ENCODE measurements at places on chromosomes 6 and 20.
A peak's percentile ranks its signal among the peaks of the same experiment; 100 is the strongest.

DNA sequence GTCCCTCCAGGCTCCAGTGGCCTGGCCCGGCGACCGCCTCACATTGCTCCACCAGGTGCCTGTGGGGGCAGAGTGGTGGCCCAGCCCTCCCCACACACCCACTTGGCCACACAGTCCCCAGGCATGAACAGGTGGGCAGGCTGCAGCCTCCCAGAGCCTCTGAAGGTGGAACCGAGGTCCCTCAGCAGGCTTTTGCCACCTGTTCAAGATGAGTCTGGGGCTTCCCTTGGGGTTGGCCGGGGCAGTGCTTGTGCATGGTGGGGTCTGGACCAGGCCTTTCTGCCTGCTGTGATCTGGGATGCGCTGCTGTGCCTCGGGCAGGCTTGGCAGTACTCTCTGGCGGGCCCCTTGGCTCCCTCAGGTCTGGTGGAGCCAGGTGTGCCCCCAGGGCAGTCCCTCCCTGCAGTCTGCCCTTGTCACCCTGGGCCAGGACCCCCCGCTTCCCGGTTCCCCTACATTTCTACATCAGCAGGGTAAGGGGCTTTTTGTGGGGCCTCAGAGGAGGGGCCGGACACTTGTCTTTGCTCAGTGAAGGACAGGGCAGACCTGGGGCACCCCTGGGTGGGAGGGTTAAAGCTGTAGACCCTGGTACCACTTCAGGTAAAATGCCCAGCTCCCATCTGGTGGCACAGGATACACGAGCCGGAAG, 2.7 kb upstream of the COL9A3 start:
- no peak for DNase-seq

- DNase-seq, result no peak
These were observed 14.0 kb upstream of the MAP7 start for GRCh38 chr6:136564180-136564579.

GRCh38 chr6:43378631-43379030, 9.2 kb upstream of the ZNF318 start:
- no peak for DNase-seq

GRCh38 chr20:56848561-56848960, 219.5 kb downstream of the TFAP2C start:
- no peak for DNase-seq

- no peak for DNase-seq
These were observed 38.7 kb downstream of the MAP3K5 start for GRCh38 chr6:136753624-136754023.

- DNase-seq, result no peak
These were observed 26.4 kb upstream of the ADRM1 start for GRCh38 chr20:62276439-62276838.

DNA sequence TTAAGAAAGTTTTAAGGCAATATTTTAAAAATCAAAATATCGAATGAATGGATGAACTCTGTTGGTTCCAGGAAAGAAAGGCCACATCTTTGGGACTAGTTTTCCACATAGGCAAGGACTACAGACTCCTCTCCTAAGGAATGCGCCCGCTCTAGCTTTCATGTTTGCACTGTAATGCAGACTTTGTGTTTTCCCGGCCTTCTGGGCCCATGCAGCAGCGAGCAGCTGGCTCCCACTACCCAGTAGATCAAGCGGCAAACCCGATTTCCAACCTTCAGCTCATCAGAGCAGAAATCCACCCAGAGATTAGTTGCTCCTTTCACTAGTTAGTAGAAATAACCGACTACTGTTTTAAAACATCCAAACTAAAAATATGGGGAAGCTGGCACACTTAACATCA, 27.7 kb downstream of the OVOL2 start:
- DNase-seq, result no peak

DNA sequence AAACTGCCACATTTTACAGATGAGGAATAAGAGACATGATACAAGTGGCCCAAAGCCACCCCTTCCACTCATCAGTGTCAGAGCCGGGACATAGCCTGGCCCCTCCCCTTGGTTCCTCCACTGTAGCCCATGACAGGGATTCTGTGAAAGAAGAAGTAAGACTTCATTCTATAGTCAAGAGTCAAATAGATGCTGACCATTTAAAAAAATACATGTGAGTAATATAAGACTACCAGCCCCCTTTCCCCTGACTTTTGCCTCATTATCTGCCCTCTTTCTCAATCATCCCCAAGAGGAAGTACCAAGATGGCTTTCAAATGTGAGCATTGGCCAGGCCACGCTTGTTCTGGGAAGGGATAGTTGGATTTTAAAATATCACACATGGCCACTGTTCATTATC, 57.8 kb upstream of the TAB2 start:
- DNase-seq, result no peak

DNA sequence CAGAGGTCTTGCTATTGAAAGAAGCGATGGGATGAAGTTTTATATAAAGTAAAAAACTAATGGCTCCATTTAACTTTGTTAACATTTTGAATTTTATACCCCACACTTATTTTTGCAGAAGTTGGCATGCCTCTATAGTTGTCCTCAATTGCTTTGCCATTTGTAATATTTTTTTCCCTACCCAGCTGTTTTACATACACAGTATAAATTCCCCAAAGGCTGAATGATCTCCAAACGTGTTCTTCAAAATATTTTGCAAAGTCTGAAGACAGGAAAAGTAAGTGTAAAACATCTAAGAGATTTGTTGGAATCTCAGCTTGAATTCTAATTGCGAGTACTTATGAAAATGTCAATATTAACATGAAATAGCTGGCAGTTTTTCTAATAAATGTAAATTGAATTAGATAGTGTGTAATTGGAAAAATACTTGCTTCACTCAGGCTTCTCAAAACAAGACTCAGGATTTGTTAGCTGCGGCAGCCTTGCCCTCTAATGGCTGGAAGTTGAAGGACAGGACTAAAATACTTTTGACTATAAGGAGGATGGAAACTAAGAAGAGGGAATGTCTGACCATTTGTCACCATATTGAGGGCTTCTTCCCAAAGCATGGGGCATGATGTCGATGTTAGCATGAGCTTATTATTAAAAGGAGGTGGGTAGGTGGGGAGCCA, 226.8 kb downstream of the UST start:
- no peak for DNase-seq

GRCh38 chr6:136886091-136886490, 36.0 kb upstream of the SLC35D3 start:
- no peak for DNase-seq

DNA sequence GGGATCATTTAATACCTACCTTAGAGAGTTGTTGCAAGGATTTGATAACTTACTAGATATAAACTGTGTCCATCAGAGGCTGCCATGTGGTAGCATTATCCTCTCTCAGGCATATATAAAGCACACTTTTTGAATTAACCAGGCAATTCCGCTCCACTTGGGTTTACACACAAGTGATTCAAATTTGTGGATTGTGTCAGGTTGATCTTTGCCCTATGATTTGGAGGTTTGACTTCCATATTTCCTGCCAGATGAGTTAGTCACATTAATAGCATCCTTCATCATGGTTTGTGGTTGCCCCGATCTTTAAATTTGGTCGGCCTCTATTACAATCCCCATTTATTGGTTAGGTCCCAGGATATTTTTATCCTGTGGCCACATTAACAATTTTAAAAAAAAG, 44.8 kb upstream of the CTAGE9 start:
- DNase-seq, result no peak

DNA sequence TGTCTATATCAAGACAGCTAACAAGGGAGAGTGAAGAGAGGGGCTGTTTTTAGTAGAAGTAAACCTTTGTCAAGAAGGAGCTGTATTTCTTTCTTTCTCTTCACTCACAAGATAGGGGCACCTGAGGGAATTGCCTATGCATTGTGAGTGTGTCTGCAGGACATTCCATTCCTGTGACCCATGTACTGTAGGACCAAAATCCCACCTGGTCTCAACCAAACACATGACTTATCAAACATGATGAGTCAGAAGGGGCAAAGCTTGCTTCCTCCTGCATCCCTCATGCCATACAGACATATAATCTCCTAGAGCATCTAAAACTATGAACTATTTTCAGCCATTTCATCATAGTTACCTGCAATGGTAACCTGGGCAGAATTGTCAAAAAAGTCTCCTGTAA, 21.8 kb downstream of the PKHD1 start:
- no peak for DNase-seq

- no peak for DNase-seq
These were observed 39.0 kb downstream of the PYGB start for GRCh38 chr20:25286917-25287316.

GRCh38 chr6:7562769-7563168, 21.3 kb downstream of the DSP start:
- DNase-seq, result no peak

DNA sequence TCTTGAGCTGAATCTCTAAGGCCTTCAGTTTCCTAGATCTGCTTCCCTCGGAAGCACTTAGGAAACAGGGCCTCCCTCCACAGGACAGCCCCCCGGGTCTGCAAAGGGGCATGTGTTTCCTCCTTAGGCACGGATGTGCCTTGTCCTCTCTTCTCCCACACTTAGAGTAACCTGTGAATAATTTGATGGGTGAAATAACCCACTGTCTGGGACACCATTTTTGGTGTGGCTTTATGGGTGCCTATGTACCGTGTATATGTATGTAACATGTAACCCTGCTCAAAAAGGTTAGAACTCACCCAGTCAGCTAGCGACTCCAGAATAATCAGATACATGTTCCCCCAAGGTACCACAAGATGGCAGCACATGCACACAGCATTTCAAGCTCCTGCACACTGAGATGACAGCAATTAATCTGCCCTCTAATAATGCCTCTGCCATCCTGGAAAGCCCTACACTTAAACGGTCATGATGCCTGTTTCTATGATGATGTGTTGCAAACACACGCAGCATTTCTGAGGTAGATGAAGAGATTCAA, 212.0 kb upstream of the PROKR2 start:
- peak; percentile 54 for DNase-seq

GRCh38 chr6:122289762-122290539, 109.5 kb upstream of the HSF2 start:
- no peak for DNase-seq

DNA sequence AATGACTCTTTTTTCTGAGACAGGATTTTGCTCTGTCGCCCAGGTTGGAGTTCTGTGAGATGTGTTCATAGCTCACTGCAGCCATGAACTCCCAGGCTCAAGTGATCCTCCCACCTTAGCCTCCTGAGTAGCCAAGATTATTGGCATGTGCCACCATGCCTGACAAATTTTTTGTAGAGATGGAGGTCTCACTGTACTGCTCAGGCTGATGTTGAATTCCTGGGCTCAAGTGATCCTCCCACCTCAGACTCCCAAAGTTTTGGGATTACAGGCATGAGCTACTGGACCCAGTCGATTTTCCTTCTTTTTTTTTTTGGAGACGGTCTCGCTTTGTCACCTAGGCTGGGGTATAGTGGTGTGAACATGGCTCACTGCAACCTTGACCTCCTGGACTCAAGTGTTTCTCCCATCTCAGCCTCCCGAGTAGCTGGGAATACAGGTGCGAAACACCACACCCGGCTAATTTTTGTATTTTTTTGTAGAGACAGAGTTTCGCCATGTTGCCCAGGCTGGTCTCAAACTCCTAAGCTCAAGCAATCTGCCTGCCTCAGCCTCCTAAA, 24.3 kb downstream of the BCL2L1 start:
- DNase-seq, result no peak

- no peak for DNase-seq
These were observed 42.7 kb downstream of the ANKRD6 start for GRCh38 chr6:89475634-89476033.

DNA sequence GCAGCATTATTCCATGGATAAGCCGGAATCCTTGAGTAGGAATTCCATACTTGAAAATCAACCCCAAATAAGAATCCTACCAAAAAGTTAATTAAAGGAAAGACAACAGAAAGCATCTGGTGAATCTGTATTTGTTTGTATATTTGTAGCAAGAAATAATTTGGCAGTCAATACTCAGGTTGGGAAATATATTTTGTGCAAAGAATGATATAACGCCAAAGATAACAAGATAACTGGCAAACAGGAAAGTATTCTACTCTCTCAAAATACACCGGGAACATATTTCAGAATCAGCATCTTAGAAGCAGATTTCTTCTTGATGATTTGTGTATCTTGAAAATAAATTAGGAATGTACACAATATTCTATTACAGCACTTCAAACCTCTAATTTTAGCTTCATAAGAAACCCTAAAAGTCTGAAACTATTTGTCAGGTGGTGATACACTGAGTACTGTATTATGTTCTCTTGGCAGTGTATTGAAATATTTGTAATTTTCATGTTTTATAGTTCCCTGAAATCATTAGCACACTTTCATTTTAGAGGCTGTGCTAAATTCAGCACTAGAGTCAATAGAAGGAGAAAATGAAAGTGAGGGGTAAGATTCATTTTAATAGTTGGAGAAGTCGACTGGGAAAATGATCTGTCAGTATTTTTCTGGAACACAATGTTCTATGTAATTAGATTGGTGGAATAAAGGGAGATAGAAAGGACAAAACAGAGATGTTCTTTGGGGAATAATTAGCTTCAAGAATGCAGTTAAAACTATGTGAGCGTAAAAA, 879.7 kb upstream of the GJE1 start:
- DNase-seq, result no peak

All from NCI-H1436 treated with DMSO at 0.1 percent for 48 hours (cell line).